ENCODE measurements at places on chromosomes 13 and 19.

DNA sequence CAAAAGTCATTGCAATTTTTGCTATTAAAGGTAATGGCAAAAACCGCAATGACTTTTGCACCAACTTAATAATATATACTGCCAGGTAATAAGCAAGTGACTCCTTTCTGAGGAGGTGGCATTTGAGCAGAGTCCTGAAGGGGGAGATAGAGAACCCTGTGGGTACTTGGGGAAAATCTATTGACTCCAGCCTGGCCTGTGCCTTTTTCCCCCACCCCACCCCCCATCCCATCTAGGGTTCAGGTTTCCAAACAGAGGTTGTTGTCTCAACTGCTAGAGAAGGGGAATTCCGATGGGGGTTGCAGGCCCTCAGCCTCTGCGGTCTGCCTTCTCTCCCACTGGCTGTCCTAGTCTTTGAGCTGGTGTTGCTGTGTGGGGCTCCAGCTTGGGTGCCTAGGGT, 11.5 kb downstream of the S1PR2 start:
- DNase-seq: peak; percentile 33

- DNase-seq: no peak
These were observed 1.6 kb downstream of the JUNB start for GRCh38 chr19:12792853-12793289.

DNA sequence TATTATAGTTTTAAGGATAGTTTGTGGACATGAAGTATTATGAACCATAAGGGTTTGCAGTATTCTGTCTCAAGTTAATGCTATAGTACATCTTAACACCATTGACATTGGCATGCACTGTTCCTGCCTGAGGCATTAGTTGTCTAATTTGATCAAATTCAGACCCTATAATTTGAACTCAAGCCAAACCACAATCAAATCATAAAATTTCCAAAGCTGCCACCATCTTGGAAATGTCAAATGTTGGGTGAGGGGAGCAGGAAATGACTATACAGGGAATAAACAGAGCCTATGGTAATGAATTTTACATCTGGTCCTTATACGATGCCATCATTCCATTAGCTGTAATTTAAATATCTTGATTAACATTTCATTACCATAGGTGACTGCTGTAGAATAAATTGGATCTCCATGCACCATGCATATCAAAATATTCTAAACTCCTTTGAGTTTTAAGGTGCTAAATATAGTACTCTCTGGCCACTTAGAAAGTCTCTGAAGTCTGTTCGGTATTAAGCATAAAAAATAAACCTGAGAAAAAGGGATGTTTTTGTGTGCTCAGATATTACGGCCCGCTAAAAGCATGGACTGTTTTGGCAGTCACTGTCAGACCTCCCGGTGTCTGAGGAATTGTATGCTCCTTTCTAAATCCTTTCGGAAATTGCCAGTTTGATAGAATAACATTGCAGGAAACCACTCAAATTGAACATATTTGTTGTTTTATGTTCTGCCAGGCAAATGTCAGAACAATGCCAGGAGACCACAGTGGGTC, 257.7 kb downstream of the SPRY2 start:
- no peak for DNase-seq

GRCh38 chr19:31436121-31436776, 87.0 kb upstream of the TSHZ3 start:
- DNase-seq: no peak

- no peak for DNase-seq
These were observed 19.6 kb downstream of the GPR183 start for GRCh38 chr13:99287551-99287950.

- DNase-seq: no peak
These were observed 2.2 kb downstream of the JUND start for GRCh38 chr19:18279266-18279515.

DNA sequence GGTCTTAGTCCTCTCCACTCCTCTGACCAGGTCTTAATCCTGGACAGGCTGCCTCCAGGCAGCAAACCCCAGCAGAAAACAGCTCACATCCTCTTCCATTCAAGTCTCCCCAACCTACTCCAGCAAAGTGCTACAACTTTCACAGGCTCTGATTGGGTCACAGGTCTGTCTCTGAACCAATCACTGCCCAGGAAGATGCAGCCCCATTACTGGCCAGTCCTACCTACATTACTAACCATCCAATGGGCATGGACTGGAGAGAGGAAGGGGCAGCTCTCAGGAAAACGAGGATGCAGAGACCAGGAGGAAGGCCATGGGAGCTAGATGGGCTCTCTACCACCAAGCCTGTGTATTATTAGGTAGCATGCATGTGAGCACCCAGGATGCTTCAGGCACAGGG, 12.2 kb downstream of the MED26 start:
- DNase-seq: no peak

DNA sequence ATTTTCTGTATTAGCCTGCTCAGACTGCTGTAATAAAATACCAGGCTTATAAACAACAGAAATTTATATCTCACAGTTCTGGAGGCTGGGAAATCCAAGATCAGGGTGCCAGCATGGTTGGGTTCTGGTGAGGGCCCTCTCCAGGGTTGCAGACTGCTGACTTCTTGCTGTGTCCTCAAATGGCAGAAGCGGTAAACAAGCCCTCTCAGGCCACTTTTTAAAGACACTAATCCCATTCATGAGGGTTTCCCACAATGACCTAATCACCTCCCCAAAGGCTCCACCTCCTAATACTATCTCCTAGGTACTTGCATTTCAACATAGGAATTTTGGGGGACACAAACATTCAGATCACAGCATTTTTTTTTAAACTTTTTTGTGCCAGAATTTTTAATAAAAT, 159.3 kb downstream of the PDS5B start:
- no peak for DNase-seq

DNA sequence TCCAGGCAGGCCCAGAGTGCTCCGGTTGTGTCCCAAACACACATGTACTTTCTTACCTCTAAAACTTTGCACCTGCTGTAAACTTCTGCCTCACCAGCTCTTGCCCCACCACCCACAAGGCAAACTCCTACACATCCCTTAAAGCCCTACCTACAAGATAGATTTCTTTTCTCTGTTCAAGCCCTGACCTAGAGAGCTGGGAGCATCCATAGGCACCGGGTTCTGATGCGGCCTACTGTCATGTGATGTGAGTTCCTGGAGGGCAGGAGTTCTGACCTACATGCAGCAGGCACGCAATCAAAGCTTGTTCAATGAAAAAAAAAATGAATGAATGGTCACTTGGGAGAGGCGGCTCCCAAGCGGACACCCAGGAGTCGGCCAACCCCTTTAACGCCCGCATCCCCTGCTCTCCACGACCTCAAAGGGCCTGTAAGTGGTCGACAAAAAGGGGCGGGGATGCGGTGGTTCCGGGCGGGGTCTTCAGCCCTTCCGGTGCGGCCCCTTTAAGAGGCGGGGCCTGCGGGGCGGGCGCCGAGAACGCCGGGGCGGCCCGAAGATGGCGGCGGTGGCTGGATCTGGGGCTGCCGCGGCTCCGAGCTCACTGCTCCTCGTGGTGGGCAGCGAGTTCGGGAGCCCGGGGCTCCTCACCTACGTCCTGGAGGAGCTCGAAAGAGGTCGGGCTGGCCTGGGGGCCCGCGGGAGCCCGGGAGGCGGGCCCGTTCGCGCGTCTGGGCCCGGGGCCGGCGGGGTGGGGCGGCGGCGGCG, at the start of gene MAP1S:
Gene MAP1S, plus strand, starts transcription at position 534 of the 765 bp plus-strand sequence. Its CDS starts 23 bp downstream, at position 557.
- peak; percentile 64 for DNase-seq

DNA sequence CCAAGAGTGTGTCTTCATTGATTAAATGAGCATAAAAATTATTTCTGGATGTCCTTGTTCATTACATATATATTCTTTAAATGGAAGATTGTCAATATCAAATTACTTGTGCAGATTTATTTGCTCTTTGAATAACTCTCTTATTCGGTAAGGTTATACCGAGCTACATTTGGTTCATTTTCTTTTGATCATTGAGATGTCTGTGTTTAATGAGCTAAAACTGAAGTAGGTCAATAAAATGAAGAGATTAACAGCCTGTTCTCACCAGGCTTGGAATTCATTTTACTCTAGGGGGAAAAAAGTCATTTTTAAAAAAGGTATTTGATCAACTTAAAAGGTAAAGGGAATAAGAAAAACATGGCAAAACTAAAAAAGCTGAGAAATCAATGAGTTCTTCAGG, 10.6 kb downstream of the GPC5 start:
- no peak for DNase-seq

- DNase-seq: peak; percentile 18
These were observed 751 bp downstream of the ERVK3-1 start for GRCh38 chr19:58305932-58306323.

DNA sequence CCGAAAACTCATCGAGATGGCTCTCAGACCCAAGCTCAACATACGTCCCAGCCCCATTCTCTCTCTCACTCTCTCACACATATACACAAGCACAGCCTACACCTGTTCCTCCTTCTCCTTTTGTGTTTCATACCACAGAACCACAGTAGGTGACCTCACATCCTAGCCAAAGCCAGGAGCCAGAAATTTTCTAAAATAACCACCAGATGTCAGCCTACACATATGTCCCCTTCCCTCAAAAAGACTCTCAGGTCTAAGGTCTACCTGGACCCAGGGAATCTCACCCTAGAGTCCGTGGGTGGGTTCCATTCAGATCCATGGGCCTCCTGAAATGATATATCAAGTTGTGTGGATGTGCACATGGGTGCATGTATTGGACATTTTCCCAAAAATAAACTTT, 104.2 kb upstream of the IPO5 start:
- no peak for DNase-seq

DNA sequence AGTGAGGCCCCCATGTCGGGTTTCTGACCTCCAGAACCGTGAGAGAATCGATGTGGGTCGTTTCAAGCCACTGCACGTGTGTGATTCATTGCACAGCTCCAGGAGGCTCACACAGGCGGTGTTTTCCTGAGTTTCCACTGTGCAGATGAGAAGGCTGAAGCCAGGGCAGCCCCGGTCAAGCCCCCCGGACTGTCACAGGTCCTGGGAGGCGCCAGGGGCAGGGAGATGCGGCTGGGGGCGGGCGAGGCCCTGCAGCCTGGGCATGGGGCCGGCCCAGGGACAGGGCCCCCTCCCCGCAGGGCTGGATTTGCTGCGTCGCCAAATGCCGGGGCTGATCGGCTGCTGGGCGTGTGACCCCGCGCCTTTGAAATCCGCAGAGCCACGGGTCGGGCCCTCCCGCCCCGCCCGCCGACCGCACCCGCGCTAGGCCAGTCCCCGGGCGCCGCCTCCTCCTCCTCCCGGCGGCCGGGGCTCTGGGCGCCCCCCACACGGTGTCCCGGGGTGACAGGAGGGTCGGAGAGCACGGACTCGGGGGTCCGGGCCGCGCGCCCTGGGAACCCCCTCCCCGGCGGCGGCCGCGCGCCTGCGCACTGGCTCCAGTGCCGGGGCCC, 9.9 kb upstream of the MKNK2 start:
- DNase-seq: peak; percentile 70

GRCh38 chr19:54684527-54684926, 21.7 kb downstream of the LILRB4 start:
- peak; percentile 76 for DNase-seq

DNA sequence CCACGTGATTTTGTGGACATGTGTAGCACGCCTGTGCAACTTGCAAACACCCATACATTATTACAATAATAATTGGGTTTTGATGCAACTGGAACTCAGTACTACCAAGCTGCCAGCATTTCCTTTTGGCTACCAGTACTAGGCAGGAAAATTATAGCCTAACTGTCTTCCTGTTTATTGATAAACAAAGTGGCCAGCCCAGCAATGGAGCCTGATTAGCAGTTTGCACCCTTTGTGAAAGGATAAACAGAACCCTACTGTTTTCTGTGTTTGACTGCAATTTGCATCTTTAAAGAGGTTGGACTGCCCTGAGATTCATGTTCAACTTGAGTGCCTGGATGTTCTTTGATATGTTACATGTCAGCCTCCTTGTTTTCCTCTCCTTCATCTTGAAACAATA, 173.9 kb downstream of the ZIC5 start:
- DNase-seq: no peak

- DNase-seq: no peak
These were observed 352.3 kb upstream of the TMTC4 start for GRCh38 chr13:101026736-101027398.

DNA sequence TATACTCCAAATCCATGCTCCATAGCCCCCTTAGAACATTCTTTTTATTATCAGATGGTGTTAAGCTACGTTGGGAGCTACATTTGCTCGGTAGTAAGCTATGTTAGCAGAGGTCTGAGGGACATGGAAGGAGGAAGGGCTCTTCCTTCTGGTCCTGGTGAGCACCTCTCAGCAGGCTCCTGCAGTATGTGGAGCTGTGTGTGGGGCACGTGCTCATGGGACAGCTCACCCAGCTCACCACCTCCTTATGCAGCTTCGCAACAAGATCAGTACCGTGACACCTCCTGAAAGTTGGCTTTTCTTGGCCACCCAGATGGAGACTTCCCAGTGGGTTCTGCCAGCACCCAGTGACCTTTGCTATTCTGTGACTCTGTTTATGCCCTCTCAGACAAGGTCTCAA, 400.5 kb upstream of the SLC10A2 start:
- no peak for DNase-seq

- no peak for DNase-seq
These were observed 126.1 kb downstream of the FGF9 start for GRCh38 chr13:21796775-21797514.

- DNase-seq: peak; percentile 54
These were observed 194.2 kb downstream of the RGCC start for GRCh38 chr13:41651413-41652058.

GRCh38 chr13:78139765-78140164, 221.1 kb upstream of the EDNRB start:
- no peak for DNase-seq

GRCh38 chr19:52963247-52963618, 552 bp upstream of the ZNF816 start:
- DNase-seq: peak; percentile 19

- DNase-seq: no peak
These were observed 29.2 kb downstream of the ZNF701 start for GRCh38 chr19:52599241-52599640.

DNA sequence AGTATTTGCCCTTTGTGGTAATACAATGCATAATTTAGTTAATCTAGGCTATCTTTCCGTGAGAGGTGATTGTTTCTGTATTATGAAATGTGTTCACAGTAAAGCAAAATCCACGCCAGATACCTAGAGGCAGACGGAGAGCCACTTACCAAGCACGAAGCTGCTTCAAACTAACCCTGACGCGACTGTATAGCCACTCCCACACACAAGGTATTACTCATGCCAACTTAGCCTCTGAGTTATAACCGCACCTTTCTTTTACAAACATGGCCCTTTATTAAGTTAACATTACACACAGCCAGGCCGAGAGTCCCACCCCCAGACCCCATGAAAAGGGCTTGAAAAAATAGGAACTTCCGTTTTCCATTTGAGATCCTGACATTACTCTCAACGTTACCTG, 185.7 kb downstream of the ABCC4 start:
- no peak for DNase-seq

GRCh38 chr13:113053376-113053775, 52.2 kb upstream of the F7 start:
- DNase-seq: no peak

- DNase-seq: no peak
These were observed 20.6 kb upstream of the SLC46A3 start for GRCh38 chr13:28739376-28739775.

DNA sequence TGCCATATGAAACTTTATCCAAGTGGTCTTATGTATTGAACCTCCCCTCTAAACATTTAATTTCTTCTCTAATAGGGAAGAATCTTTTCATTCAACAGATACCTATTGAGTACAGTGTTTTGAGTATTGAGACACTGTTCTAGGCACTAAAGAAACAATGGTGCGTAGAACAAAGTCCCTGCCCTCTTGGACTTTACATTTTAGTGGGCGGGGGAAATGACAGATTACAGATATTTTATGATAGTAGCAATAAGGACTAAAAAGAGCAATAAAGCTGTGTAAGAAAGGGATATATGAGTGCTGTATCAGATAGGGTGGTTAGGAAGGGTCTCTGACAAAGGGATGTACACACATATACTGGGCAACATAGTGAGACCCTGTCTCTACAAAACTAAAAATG, 5.4 kb downstream of the NUDT15 start:
- no peak for DNase-seq

- no peak for DNase-seq
These were observed 2.2 kb upstream of the ZNF701 start for GRCh38 chr19:52567921-52568320.

Data from suppressor macrophage treated with lipopolysaccharide for 4 hours (primary cell).